Frontal cortex (tissue), 4 donors: ENCODE measurements at places on chromosomes 11 and 22. TPM values are rescaled to one million over a fixed set of nuclear protein-coding genes. Genes with fewer than 3 reads are reported as not detected.

The TRIM29 gene
- not detected for total RNA-seq

The GRAMD1B gene
- 39.9 TPM for total RNA-seq

The TESMIN gene
- total RNA-seq, result 1.2 TPM

The LYVE1 gene
- total RNA-seq, result 6.9 TPM

The SLC15A3 gene
- 3.3 TPM for total RNA-seq

The CNTN5 gene
- total RNA-seq, result 17.9 TPM

The ART1 gene
- not detected for total RNA-seq

The DAGLA gene
- total RNA-seq, result 4.9 TPM

The SLC43A3 gene
- 4.1 TPM for total RNA-seq

The PHF21B gene
- 8.6 TPM for total RNA-seq

The CARD18 gene
- not detected for total RNA-seq

The AGBL2 gene
- 0.41 TPM for total RNA-seq

The RBM7 gene
- total RNA-seq, result 25.7 TPM

The JHY gene
- 10.6 TPM for total RNA-seq

The KDM4E gene
- total RNA-seq, result not detected

The POLR2F gene
- 26.9 TPM for total RNA-seq

The PHF21A gene
- 28.9 TPM for total RNA-seq

The OR4D5 gene
- total RNA-seq, result under 0.01 TPM

The DGCR6 gene
- 10.2 TPM for total RNA-seq

The LRRC56 gene
- 1.2 TPM for total RNA-seq

The IFITM1 gene
- total RNA-seq, result 6.9 TPM

The TSPAN32 gene
- 0.41 TPM for total RNA-seq

The CHADL gene
- 1.6 TPM for total RNA-seq

The IGSF9B gene
- total RNA-seq, result 6.9 TPM

The HPX gene
- total RNA-seq, result 0.82 TPM

The DDX17 gene
- 662 TPM for total RNA-seq

The SMIM35 gene
- not detected for total RNA-seq

The APOBEC3F gene
- 0.82 TPM for total RNA-seq

The NFAM1 gene
- 0.82 TPM for total RNA-seq

The MS4A7 gene
- 1.2 TPM for total RNA-seq

The ANO1 gene
- total RNA-seq, result 0.41 TPM

The C22orf42 gene
- total RNA-seq, result 0.41 TPM

The CAVIN3 gene
- 7.3 TPM for total RNA-seq

The PGA3 gene
- not detected for total RNA-seq

The PRDX5 gene
- 129 TPM for total RNA-seq

The NPTXR gene
- 10.6 TPM for total RNA-seq

The PHOX2A gene
- total RNA-seq, result not detected

The SHISA8 gene
- total RNA-seq, result not detected

The ENDOD1 gene
- total RNA-seq, result 25.7 TPM

The OR5F1 gene
- not detected for total RNA-seq

The BTBD18 gene
- not detected for total RNA-seq

The B4GALNT4 gene
- 88.9 TPM for total RNA-seq

The WNT7B gene
- total RNA-seq, result 1.2 TPM

The DRD4 gene
- not detected for total RNA-seq

The TENM4 gene
- total RNA-seq, result 55.0 TPM
